Stimulated activated CD8-positive, alpha-beta memory T cell treated with anti-CD3 and anti-CD28 coated beads, Interleukin-15, amount 100 ng/mL, for 24 hours (primary cell): ENCODE measurements at places on chromosomes 3 and 15.

DNA sequence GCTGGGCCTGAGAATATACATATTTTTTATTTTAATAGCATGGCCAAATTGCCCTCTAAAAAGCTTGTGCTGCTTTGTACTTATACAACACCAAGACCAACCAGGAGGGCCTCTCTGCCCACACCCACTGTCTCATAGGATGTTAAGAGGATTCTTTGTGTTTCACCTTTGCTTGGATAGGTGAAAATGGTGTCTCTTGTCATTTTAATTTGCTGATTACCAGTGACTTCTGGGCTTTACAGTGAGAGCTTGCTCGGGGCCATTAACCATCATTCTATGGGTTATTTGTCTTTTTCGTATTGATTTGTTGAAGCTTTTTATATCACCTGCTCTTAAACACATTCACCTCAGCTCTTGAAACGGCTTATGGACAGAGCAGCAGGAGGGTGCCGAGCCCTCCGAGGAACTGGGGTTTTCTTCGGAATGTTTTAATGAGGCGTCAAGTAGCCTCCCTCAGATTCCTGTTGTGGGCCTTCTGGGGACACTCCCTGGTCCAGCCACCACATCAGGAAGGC is 10.5 kb downstream of the PTH1R start:
- no peak for DNase-seq

DNA sequence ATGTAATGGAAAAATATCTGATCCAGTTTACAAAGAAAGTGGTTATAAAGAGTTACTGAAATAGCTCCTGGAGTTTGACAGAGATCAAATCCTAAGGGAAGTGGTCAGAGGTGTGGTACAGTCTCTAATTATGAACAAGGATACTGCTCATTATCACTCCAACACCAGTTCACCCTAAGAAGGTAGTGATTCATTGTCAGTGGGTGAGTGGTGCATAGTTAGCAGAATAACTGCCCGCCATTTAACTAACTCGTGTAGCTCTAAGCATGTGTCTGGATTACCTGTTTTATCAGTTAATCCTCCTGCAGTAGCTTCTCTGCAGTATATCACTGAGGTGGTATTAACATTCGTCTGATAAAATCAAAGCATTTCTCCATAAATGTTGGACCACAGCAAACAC is 700.1 kb downstream of the NLGN1 start:
- DNase-seq: no peak

GRCh38 chr3:156812521-156813335 is 13.4 kb upstream of the LEKR1 start:
- DNase-seq: no peak

- DNase-seq: no peak
Measured at GRCh38 chr15:70498096-70498626, 265.2 kb downstream of the UACA start.

DNA sequence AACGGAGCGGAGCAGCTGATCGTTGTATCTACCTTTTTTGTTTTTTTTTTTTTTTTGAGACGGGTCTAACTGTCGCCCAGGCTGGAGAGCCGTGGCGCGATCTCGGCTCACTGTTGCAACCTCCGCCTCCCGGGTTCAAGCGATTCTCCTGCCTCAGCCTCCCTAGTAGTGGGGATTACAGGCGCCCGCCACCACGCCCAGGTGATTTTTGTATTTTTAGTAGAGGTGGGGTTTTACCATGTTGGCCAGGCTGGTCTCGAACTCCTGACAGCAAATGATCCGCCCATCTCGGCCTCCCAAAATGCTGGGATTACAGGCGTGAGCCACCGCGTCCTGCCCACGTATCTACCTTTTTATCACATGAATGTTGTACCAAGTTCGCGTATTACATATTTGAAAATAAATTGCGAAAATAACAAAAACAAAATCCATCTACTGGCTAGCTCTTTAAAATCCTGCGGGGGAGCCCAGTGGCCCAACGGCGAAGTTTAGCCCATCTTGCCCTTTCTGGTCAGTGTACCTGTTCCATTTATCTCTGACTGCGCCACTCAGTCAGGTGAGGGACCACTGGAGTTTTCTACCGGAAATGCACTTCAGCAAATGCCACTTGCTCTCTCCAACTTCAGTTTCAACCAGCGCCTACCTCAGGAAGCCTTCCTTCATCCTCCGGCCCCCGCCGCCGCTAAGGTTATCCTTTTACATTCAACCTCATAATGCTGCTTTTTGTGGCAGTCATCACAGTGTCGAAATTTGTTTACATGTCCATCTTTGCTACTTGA is 1.2 kb upstream of the EIF3J start:
- DNase-seq: no peak

- DNase-seq: no peak
Measured at GRCh38 chr3:151795276-151795675, 18.6 kb upstream of the AADAC start.
